ENCODE measurements at places on chromosomes 2 and 18. TPM values are rescaled to one million over a fixed set of nuclear protein-coding genes. Genes with fewer than 3 reads are reported as not detected.

BMP10 gene
- not detected for total RNA-seq

FKBP7 gene
- total RNA-seq = 4.2 TPM

RNF125 gene
- total RNA-seq = 1.1 TPM

REG3A gene
- total RNA-seq = not detected

PHOSPHO2 gene
- 5.9 TPM for total RNA-seq

CTAGE1 gene
- not detected for total RNA-seq

HRH4 gene
- total RNA-seq = not detected
